ENCODE measurements at places on chromosomes 1 and 21. TPM values are rescaled to one million over a fixed set of nuclear protein-coding genes. Genes with fewer than 3 reads are reported as not detected.

Gene PGLYRP4
- not detected for total RNA-seq

Gene TAL1
- under 0.01 TPM for total RNA-seq

Gene UBXN10
- under 0.01 TPM for total RNA-seq

Gene ANGEL2
- total RNA-seq: 68.7 TPM

Gene UMODL1
- not detected for total RNA-seq

Gene ILDR2
- under 0.01 TPM for total RNA-seq

Gene CFAP410
- 12.6 TPM for total RNA-seq

Gene GBP2
- total RNA-seq: 47.7 TPM

Gene DNALI1
- 5.5 TPM for total RNA-seq

Data from smooth muscle cell of trachea (primary cell).